ENCODE measurements at places on chromosomes 16 and 17. TPM values are rescaled to one million over a fixed set of nuclear protein-coding genes. Genes with fewer than 3 reads are reported as not detected.
A peak's percentile ranks its signal among the peaks of the same experiment; 100 is the strongest.

DNA sequence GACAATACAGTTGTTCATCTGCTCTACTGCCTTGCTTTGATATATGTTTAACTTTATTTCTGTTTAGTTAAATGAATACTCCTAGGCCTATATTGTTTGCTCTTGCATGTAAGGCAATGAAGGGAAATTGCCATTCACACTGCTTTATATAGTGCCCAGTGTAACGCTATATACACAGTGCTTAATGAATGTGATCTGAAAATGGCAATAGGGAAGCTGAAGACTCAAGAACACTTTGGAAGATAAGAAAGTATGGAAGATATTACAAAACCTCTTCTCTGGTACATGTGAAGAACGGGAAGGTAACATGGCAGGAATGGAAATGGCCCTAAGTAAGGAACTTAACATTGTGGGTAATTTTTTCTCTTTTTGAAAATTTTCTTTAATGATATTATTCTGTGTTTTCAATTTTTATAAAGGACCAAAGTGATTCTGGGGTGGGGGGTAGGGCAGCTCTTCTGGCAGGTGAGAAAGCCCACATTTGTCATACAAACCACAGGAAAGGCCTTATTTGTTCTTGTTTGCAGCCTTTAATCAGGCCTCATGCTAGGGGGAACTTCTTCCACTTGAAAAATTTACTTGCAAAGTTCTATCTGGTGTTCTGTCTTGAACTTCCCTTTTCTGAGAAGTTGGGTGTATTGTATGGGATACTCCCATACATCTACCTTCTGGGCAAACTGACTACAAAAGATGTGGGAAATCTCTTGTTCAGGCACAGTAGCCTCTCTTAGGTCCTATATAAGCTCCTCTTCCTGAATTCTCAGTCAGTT is 100.8 kb upstream of the CORO6 start:
- DNase-seq = no peak

The OTOP2 gene
- under 0.01 TPM for total RNA-seq

- DNase-seq = peak; percentile 56
Observed at GRCh38 chr17:28657756-28658155, 4.0 kb downstream of the SDF2 start.

GRCh38 chr16:24713379-24713778 is 16.1 kb upstream of the TNRC6A start:
- no peak for DNase-seq
